Hematopoietic multipotent progenitor cell treated with erythropoietin and hydrocortisone succinate and interleukin-3 and kit ligand, for 8 days (in vitro differentiated cells): ENCODE measurements at places on chromosomes 13 and 19.

DNA sequence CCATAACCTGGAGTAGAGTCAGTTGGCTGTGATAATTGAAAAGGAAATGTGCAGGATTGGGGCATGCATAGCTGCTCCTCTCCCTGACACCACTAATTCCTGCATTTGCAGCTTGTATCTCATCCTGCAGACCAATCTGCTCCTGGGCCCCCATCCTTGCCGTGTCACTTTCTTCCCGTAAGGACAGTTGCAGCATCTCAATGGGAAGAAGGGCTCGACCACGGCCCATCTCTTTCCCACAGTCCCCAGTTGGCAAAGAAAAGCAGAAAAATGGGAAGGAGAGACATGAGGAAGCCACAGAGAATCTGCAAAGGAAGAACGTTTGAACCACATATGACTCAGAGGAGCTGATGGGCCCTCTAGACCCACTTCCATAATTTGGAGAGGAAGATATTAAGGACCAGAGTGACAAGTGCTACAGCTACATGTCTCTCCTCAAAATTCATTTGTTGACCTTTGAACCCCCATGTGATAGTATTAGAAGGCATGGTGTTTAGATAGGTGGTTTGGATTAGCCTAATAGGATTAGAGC lies 1.8 kb upstream of the SIGLEC12 start:
- no peak for DNase-seq

DNA sequence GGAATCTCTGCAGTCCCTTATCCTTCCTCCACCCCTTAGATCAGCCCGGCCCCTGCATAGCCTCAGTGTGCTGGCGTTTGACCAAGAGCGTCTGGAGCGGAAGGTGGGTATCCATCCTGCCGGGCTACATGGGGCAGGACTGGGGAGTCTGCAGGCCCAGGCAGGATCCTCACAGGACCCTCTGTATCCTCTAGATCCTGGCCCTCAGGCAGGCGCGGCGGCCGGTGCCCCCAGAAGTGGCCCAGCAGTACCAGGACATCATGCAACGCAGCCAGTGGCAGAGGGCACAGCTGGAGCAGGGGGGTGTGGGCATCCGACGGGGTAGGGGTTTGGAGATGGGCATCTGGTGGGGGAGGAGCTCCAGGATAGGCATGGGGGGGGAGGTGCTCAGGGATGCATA lies 8.9 kb downstream of the PODNL1 start:
- no peak for DNase-seq

- no peak for DNase-seq
Measured at GRCh38 chr13:114022876-114023275, 49.0 kb upstream of the C13orf46 start.

- no peak for DNase-seq
Measured at GRCh38 chr13:78660495-78660857, 1.5 kb upstream of the OBI1 start.

GRCh38 chr13:35886332-35887114 lies 244.7 kb downstream of the DCLK1 start:
- DNase-seq: no peak
